Heart left ventricle (tissue), 16 donors: ENCODE measurements at places on chromosomes 1 and 21. TPM values are rescaled to one million over a fixed set of nuclear protein-coding genes. Genes with fewer than 3 reads are reported as not detected.
A peak's percentile ranks its signal among the peaks of the same experiment; 100 is the strongest.

DNA sequence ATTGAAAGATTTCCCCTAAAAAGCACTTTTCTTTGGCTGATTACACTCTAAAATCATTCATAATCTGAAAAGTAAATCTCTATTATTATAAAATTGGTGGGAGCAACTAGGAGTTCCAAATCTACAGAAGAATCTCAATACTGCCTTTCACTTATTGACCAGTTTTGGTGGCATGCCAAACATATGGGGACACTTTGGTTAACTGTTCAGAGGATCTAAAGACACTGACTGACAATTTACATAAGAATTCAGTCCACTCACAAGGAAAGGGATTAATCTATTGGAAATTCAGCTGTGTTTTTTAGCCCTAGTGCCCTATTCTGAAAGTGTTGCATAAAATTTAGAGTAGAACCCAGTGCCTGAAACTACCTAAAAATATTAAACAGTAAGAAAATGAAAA, 113.6 kb downstream of the LRRC40 start:
- DNase-seq = no peak

DNA sequence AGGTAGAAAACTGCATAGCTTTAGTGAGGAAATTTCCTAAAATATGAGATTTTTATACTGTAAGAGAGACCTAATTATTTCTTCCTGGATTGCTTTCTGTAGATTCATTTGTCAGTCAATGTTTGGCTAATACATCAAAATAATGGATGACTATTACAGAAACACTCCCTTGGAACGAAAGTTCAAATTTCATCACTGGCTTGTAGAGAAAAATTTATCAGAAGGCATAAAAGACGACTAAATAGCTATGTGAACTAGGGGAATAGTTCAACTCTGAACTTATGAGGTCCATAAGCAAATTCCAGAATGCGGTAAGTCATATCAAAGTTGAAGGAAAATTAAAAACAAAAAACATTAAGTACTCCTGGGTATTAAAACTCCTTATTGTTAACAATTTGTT, 36.0 kb downstream of the WNT2B start:
- no peak for DNase-seq

DNA sequence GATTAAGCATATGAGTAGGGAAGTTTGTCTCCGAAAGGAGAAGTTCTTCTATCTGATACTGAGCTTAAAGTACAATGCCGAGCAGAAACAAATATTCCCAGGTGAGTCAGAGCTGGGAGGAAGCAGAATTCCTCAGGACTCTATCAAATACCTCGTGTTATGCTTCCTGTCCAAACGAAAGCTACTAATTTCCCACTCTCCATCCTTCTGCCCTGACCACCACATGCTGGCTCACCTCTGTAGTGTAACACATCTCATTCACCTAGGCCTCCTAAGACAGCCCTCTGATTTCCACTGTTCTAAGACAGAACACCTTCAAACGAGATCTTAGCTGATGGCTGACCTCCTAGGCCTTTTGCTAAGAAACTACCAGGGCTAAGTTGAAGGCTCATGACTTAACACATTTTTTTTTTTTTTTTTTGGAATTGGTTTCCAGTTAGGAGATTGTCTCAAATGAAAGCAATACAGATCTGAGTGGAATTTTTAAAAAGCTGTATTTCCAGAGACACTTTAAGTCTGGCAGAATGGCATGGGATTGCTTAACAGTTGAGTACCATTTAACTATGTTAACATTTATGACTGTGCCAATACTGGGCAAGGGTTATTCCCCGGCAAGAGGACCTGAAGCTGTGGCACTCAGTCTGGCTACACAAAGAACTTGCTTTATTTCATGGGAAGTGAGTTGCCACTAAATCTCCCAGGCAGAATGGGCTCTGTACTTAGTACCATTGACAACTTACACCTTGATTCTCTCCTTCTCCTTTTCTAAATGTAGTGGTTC, 583.4 kb downstream of the DPYD start:
- no peak for DNase-seq

GRCh38 chr1:21175670-21176581, 771 bp downstream of the EIF4G3 start:
- DNase-seq = peak; percentile 20

DNA sequence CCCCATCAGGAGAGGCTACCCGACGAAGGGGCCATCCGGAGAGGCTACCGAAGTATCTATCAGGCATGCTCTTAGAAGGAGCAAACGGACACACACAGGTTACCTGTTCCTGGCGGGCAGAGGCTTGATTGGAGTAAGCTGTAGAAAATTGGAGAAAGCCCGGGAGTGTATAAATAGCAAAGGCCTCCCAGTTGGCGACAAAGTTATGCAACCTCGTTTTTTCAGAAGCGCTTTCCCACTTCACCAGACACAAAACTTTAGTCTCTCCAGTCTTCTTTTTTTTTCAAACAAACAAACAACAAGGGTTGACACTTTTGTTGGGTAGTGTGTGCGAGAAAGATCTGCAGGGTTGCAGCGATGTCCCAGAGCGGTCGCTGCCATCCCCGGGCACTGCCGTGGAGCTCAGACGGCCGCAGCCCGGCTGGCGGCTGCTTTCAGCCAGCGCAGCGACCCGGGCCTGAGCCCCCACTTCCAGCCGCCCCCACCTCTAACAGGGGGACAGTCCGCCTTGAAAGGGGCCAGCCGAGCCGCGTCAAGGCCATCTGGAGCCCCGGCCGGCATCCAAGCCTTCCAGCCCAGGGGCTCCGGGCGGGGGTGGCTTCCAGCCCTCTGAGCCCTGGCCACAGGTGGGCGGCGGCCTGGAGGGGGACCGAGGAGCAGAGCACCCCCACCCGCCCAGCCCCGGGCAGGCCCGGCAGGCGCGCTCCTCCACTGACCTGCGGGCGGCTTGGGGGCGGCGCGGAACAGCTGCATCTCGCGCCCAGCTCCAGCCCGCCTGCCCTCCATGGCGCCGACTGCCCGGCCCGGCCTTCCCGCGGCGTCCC, 616 bp downstream of the MCOLN3 start:
- DNase-seq = peak; percentile 27

The COL8A2 gene
- total RNA-seq = 2.6 TPM

DNA sequence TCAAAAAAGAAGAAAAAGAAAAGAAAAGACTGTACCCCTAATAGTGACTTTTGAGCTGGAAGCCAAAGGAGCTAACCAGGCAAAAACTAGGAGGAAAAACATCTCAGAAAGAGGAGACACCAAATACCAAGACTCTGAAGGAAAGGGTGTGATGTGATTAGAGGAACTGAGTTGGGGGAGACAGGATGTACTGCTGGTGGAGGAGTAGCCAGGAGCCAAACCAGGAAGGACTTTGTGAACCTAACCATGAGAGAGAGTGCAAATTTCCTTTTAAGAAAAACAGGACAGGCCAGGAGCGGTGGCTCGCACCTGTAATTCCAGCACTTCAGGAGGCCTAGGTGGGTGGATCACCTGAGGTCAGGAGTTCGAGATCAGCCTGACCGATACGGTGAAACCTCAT, 4.1 kb upstream of the RBP7 start:
- no peak for DNase-seq

DNA sequence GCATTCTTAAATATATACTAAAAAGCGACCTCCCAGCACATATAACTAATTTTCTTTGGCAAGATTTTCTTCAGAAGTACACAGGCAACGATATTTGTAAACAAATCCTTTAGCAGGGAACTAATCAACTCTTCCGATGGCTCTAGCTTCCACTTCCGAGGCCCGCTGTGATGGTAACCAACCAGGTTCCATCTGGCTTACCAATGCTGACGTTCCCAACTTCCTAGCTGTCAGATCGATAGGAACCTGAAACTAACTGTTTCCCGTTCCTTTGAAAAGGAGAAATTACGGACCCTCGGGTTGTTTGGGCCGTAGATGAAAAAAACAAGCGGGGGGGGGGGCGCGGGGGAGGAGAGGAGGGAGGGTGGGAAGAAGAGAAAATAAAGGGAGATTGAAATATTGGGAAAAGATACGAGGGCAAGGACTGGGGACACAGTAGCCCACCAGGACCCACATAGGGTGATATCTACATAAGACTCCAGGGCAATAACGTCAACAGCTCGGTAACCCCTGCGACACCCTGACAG, 513 bp downstream of the GTF2B start:
- no peak for DNase-seq

The ETV3L gene
- total RNA-seq = not detected

The FOXO6 gene
- total RNA-seq = 4.8 TPM

- DNase-seq = no peak
Measured at GRCh38 chr1:41994195-41994894, 75.6 kb upstream of the HIVEP3 start.

The CELA3B gene
- 1.2 TPM for total RNA-seq

The RXFP4 gene
- total RNA-seq = not detected

- peak; percentile 69 for DNase-seq
Measured at GRCh38 chr1:169106921-169107602, 572 bp downstream of the ATP1B1 start.

The PTPRC gene
- 7.8 TPM for total RNA-seq

GRCh38 chr1:31239653-31240241, at the start of gene NKAIN1:
TSS of gene NKAIN1 (minus strand) at chr1:31239887. CDS start at chr1:31239547, 340 bp downstream.
- no peak for DNase-seq

GRCh38 chr21:41008351-41008750, 159.6 kb upstream of the BACE2 start:
- DNase-seq = no peak

DNA sequence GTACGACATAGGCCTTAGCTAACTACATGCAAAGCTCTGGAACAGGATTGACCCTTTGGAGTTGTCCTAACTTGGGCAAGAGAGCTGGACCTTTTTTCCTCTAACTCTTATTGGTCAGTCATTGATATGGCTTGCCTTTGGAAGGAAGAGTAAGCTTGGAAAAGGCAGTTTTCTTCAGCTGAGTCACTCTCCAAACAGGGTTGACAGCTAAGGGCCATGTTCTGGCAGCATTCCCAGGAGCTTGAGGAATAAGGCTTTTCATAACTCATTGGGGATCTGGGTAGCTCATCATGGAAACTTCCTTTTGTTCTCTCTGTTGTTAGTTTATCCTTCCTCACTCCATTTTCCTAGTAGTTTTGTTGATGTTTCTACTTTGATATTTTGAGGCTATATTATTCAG, 14.5 kb upstream of the ERRFI1 start:
- peak; percentile 65 for DNase-seq

DNA sequence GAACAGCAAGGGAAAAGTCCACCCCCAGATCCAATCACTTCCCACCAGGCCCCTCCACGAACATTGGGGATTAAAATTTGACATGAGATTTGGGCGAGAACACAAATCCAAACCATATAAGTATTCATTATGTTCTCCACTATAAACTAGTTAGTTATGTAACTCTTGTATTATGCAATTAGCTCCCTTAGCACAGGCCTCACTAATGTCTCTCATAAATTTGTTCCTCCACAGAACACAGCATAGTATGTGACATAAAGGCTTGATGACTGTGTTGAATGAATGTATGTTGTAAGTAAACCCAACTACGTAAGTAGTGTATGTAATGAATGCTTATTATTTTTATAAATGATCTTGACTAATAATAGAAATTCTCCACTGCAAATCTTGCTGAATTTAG, 223.3 kb upstream of the ZRANB2 start:
- DNase-seq = no peak

- no peak for DNase-seq
Measured at GRCh38 chr1:94209982-94210381, 27.4 kb downstream of the ARHGAP29 start.

DNA sequence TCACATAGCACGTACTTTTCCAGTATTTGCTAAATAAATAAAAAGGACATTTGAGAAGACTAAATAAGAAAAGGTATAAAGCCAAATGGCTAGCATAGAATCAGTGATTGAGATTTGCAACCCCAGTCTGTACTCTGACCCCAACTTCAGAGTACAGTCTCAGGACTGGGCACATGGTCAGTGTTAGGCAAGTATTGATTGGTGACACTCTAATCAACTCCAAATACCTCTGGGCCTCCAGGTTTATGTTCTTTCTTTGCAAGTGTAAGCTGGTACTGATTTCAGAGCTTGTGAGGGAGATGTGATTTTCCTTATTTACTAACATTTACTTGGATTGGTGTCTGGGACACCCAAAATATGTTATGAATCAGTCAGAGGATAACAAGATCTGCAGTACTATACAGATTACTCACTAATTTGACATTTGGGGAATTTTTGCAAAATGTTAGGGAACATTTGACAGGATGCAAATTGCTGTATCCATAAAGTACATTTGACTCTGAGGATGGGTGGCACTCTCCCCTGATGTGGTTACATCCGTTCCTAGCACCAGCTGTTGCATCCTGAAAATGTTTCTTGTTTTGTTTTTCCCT, 34.2 kb downstream of the LMO4 start:
- DNase-seq = no peak

DNA sequence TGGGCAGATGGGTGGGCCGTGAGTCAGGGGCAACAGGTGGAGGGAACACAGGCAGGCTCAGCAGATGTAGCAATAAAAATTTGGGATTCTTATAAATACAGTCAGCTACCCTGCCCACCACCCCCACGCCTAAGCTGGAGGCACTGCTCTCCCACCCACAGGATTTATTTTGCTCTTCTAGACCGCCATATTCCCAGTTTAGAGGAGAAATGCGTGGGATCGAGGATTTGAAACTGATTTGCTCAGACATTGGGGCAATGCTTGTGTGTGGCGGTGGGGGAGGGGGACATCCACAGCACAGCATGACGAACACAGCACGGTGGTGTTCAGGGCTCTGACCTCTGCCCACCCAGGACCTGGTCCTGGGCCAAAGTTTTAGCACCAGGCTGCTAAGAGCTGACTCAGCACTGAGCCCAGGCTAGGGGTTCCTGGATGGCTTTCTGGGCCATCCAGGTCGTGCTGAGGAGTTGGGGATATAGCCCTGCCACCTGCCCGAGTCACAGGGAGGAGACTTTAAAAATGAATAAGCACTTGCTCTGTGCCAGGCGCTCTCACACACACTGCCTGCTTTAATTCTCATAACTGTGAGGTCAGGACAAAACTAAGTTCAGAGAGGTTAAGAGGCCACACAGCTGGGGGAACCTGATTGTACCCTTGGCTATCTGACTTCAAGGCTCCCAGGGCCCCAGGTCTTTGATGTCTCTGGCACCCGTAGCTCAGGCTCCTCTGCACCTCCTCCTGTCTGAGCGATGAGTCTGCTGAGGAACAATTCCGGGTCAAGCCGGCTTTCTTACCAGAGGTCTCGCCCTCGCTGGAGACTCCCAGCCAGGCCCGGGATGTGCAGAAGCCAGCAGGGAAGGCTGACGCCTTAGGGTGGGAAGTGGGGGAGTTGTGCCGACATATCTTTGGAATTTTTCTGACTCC, 29.4 kb upstream of the CSF1 start:
- no peak for DNase-seq

The GLUL gene
- total RNA-seq = 766 TPM

The RUNX3 gene
- 0.99 TPM for total RNA-seq

The SCP2 gene
- 142 TPM for total RNA-seq
